ENCODE measurements at places on chromosomes 13 and 19.
A peak's percentile ranks its signal among the peaks of the same experiment; 100 is the strongest.

GRCh38 chr13:27182844-27183497 lies 11.4 kb upstream of the USP12 start:
- no peak for DNase-seq

DNA sequence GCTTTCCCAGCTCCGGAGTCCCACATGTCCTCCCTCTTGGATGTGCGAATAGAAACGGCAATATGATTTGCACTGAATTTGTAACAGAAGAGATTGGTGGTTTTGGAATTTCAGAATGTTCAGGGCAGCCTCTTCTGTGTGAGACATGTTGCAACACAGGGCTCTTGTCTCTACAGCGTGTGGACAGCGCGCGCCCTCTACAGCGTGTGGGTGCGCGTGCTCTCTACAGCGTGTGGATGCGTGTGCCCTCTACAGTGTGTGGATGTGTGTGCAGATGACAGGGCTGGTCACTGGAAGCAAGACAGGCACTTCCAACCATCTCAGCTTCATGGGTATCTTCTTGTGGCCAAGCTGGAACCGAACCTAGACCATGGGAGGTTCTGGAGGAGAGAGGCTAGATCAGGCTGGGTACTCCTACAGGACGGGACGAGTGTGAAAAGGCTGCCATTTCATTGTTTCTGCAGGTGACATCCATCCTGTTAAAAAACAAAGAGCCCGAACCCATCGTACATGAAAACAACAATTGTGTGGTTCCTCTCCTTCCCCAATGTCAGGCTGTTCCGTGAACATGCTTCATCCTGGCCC lies 78.4 kb downstream of the TEX29 start:
- no peak for DNase-seq

DNA sequence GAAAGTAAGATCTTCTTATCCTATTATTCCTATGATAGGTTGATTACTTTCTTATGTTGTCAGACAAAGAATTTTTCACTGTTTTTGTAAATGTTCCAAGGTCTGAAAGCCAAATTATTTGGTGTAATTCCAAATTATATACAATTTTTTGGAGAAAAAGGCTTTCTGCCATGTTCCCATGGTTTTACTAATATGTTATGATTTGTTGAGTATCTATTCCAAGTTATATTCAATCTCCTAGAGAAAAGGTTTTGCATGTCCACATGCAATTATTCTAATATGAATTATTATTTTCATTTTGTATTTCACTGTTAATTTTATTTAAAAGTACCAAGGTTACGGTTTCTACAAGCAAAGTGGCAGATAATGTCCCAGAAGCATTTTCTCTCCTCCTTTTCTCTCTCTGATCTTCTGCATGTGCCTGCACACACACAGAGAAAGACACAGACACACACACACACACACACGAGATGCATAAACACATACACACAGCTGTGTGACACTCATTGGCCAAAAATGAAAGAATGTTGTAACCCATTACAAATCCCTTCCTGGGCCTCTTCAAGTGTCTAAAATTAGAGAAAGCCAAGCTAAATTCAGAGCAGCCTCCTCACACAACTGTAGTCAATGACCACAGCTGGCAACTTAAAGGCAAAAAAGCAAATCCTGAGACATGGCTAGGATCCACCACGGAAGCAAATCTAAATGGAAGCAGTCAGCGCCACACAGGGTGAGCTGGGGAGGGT lies 621.0 kb downstream of the EFNB2 start:
- DNase-seq: no peak

- no peak for DNase-seq
Observed at GRCh38 chr13:26249551-26249950, 4.4 kb upstream of the CDK8 start.

- DNase-seq: no peak
Observed at GRCh38 chr13:103403148-103403740, 337.0 kb upstream of the SLC10A2 start.

- DNase-seq: no peak
Observed at GRCh38 chr19:5687360-5688198, 2.5 kb upstream of the RPL36 start.

DNA sequence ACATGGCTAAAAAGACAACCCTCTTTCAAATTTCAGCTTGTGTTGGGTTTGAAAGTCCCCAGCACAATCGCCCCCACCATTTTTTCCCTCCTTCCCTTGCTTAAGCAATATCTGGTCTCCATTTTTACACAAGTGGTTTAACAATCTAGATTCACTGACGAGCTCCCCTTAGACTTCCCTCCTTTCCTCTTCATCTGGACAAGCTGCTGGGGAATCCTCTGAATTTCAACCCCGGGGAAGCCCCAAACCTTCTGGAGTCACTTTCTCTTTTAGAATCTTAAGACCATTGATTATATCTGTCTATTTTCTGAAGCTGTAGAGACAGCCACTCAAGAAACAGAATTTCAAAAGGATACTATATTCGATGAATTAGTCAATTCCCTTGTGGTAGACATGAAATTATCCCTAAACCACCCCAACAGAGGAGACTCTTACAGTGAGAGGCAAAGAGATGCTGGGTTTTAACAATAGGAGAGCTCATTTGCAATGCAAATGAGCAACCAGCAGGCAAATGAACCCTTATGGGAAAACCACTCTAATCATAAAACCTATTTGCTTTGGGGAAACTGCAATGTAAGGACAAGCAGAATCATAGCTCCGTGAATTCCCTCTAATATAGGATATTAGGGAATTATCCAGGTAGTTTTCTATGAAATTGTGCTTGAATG lies 78.9 kb downstream of the TEX26 start:
- no peak for DNase-seq

DNA sequence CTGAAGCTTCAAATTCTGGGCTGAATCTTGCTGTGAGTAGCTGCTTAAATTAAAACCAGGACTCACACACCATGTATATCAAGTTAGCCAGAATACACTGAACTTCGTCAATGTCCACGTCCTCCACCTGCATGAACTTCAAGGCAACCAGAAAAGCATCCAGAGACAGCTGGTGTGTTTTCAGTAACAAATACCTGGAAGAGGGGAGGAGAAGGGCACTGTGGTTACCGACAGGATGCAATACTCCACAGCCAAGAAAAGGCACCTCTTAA lies 20.4 kb downstream of the PROZ start:
- no peak for DNase-seq

GRCh38 chr19:51157265-51157664 lies 15.2 kb downstream of the SIGLEC7 start:
- no peak for DNase-seq

DNA sequence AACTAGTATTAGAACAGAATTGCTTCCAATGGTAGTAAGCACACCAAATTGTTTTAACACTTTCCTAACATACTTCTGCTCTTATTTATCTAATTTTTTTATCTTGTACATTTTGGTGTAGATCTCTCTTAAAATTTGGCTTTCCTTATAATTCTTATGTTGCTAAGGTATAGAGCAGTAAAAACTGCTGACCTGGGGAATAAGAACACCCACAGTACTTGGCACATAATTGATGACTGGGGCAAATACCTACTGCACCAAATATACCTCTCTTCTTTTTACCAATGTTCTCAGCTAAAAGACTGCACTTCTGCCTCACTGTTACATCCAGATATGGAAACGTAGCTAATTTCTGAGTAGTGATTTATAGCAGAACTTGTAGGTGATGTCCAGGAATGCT lies 642.2 kb downstream of the LIG4 start:
- DNase-seq: no peak

DNA sequence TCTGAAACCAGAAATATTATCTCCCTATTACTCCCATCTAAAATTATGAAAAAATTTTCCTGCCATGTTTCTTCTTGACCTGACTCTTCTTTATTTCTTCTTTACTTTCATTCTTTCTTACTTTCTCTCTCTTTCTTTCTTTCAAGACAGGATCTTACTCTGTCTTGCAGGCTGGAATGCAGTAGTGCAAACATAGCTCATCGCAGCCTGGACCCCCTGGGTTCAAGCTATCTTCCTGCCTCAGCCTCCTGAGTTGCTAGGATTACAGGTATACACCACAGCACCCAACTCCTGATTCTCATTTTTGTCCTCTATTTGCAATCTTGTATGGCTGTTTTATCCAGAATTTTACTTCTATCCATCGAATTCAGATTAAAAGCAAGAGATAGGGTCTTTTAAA lies 631.1 kb downstream of the TBC1D4 start:
- DNase-seq: no peak

GRCh38 chr19:5968431-5969373 lies 9.2 kb downstream of the RANBP3 start:
- no peak for DNase-seq

- DNase-seq: no peak
Observed at GRCh38 chr19:55372316-55373081, 2.2 kb upstream of the IL11 start.

- no peak for DNase-seq
Observed at GRCh38 chr13:106098778-106099177, 436.7 kb downstream of the EFNB2 start.

DNA sequence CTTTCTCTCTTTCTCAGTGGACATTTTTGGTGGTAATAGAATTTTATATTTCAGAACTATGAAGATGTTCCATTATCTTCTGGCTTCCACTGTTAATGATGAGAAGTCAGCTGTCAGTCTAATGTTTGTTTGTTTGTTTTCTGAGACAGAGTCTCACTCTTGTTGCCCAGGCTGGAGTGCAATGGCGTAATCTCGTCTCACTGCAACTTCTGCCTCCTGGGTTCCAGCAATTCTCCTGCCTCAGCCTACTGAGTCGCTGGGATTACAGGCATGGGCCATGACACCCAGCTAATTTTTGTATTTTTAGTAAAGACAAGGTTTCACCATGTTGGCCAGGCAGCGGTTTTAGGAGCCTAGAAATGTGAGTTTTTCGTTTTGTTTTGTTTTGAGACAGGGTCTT lies 4.7 kb downstream of the ZNF317 start:
- DNase-seq: no peak

GRCh38 chr19:39409208-39410016 lies 2.8 kb downstream of the ZFP36 start:
- peak; percentile 95 for DNase-seq

DNA sequence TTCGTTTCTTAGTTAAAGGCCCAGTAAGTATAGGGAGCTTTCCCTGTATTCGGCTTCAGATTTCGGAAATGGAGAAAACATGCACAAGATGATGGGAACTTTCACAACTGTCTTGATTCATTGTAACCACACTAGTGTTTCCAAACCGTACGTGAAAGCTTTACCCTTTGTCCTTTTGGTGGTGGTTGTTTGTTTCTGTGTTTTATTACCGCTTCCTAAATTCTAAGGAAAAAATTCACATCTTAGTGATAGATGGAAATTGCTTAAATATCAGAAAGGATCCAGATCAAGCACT lies 504 bp upstream of the VWA8 start:
- no peak for DNase-seq

- DNase-seq: no peak
Observed at GRCh38 chr13:34748073-34748472, 194.0 kb upstream of the NBEA start.

DNA sequence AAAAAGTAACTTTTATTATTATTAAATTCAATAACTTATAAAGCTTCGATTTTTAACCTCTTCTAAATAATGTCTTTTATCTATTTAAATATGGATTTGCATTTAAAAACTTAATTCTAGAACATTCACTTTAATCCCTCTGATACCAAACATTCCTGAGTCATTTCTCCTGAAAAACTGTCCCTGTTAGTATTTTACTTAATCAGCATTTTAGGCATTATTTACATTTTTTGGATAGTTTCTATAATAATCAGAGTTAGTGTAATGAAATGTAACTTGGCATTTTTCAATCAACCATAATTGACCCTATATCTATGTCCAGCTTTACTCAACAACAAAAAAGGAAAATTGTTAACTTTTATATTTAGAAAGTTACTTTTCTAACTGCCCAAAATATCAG lies 428.1 kb downstream of the PCDH17 start:
- DNase-seq: no peak

GRCh38 chr13:28268800-28269223 lies 130.5 kb downstream of the PAN3 start:
- DNase-seq: peak; percentile 10
